Fibroblast of the conjunctiva (primary cell): ENCODE measurements at places on chromosomes 1 and 21.

GRCh38 chr1:245790441-245790840 lies 635.7 kb downstream of the KIF26B start:
- DNase-seq = no peak

DNA sequence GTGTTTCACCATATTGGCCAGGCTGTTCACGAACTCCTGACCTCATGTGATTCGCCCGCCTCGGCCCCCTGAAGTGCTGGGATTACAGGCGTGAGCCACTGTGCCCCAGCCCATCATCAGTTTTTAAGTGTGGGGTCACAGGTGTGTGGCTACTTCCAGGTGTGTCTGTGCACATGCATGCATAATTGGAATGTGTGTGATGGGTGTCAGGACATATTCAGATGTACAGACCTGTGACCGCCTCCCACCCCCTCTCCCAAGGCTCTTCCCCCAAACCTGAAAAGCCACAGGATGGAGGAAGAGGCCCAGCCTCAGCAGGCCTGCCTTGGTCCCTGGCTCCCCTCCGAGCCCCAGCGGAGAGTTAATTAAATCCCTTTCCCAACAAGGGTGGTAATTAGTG lies 37.3 kb upstream of the CSF3R start:
- no peak for DNase-seq

- peak; percentile 83 for DNase-seq
Observed at GRCh38 chr1:32291708-32292538, at the start of gene HDAC1. Gene HDAC1 (plus strand): TSS chr1:32292083. CDS start chr1:32292170, 87 bp downstream.

GRCh38 chr1:197923038-197923437 lies 5.9 kb downstream of the LHX9 start:
- no peak for DNase-seq

GRCh38 chr1:150842964-150843363 lies 33.4 kb downstream of the ARNT start:
- DNase-seq = no peak

GRCh38 chr1:4396551-4396950 lies 257.9 kb upstream of the AJAP1 start:
- DNase-seq = no peak

- DNase-seq = peak; percentile 1
Observed at GRCh38 chr1:244730153-244730933, 77.4 kb downstream of the DESI2 start.

- no peak for DNase-seq
Observed at GRCh38 chr1:24905979-24906720, 23.9 kb downstream of the RUNX3 start.

GRCh38 chr1:107933736-107934135 lies 31.2 kb downstream of the VAV3 start:
- DNase-seq = no peak

DNA sequence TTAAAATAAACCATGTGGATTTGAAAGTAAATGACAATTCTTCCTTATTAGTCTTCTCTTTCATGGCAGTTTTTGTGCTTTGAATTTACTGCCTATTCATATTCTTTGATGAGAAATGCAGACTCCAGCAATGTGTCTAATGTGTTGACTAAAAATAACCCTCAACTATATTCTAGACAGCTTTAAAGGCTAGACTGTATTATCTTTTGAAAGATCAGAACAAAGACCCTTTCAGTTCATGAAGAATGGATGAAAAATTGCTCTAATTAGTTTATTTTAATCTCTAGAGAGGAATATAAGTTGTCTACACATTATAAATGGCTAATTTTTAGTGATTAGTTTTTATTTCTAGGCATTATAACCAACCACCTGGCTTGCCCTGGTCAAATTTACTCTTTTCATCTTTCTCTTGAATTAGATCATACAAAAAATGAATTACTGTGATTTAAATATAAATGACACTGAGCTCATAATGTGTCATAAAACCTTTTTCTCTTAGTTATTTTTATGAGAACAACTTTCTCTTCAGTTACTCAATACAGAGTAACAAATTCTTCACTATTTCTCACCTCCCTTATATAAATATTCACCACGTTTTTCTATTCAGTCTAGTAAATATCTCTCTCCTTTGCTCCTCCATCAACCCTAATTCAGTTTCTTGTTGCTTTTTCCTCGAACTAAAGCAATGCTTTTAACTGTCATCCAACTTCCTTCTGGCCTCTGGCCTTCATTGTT lies 428.5 kb upstream of the TMPRSS15 start:
- DNase-seq = no peak

- no peak for DNase-seq
Observed at GRCh38 chr1:154418062-154418921, 13.1 kb downstream of the IL6R start.

DNA sequence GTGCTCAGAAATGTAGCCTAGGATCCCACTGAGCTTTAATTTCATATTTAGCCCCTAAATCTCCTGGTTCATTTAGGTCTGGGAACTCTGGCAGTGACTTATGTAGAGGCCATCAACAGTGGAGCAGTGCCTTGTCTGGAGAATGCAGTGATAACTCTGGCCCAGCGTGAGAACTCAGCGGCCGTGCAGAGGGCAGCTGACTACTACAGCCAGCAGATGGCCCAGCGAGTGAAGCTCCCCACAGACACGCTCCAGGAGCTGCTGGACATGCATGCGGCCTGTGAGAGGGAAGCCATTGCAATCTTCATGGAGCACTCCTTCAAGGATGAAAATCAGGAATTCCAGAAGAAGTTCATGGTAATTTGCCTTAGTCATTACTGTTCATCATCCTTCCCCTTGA lies 17.8 kb downstream of the GBP6 start:
- no peak for DNase-seq

GRCh38 chr1:66248746-66249145 lies 285.2 kb upstream of the SGIP1 start:
- no peak for DNase-seq

DNA sequence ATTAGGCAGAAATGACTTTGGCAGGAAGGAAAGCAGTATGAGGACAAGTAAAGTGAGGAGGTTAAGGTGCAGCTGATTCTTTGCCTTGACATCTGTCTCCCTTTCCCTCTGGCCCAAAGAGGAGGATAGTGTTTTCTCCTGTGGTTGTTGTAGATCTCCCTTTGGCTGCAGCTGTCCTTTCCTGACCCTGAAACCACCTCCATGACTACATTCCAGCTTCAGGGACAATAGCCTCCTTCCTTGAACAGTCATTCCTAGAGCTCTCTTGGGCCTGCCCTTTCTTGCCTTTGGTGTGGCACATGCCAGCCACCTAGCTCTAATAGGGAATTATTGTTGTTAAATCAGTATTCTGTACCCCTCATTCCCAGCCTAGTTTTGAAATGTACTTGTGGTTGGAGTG lies 6.2 kb downstream of the ZMYM1 start:
- no peak for DNase-seq

DNA sequence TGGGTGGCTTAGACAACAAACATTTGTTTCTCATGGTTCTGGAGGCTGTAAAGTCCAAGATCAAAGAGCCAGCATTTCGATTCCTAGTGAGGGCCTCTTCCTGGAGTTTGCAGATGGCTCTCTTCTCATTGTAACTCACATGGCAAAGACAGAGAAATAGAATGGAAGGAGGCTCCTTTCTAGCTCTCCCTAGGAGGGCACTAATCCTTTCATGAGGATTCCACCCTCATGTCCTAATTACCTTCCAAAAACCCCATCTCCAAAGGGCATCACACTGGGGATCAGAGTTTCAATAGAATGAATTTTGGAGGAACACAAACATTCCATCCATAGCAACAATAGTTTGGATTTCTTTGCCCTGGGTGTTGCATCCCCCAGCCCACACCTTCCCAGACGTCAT lies 247.3 kb downstream of the TTLL7 start:
- DNase-seq = no peak

DNA sequence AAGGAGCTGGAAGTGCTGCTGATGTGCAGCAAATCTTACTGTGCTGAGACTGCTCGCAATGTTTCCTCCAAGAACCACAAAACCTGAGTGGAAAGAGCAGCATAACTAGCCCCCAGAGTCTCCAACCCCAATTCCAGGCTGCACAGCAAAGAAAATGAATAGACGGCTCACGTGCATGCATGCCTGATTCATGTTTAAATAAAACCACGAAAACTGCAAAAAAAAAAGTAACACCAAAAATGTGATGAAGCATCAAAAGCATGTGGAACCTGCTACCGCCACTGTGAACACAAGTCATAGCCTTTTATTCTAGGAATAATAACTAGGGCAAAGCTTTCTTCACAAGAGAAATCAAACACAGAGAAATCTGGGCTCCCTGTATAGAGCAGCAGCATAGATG lies 9.6 kb upstream of the TRNP1 start:
- no peak for DNase-seq

GRCh38 chr1:225479341-225479740 lies 51.5 kb upstream of the LBR start:
- DNase-seq = no peak

DNA sequence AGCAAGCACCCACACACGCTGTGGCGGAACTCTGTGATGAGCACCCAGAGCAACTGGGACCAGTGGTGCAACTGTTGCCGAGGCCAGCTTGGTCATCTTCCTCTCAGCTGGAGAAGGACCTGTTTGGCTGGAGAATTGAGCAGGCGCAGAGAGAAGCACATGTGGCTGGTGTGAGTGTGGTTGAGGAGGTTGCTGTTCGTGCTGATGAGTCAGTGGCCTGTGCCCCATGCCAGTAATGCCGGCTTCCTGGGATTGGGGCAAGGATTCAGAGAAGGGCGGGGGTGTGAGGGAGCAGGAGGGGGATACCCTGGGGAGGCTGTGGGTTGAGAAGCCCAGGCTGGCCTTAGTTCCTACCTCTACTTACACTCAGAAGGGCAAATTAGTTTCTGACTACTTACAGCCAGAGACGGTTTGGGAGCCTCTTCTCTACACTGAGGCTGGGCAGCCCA lies 57.5 kb upstream of the EPS8L3 start:
- DNase-seq = peak; percentile 92

DNA sequence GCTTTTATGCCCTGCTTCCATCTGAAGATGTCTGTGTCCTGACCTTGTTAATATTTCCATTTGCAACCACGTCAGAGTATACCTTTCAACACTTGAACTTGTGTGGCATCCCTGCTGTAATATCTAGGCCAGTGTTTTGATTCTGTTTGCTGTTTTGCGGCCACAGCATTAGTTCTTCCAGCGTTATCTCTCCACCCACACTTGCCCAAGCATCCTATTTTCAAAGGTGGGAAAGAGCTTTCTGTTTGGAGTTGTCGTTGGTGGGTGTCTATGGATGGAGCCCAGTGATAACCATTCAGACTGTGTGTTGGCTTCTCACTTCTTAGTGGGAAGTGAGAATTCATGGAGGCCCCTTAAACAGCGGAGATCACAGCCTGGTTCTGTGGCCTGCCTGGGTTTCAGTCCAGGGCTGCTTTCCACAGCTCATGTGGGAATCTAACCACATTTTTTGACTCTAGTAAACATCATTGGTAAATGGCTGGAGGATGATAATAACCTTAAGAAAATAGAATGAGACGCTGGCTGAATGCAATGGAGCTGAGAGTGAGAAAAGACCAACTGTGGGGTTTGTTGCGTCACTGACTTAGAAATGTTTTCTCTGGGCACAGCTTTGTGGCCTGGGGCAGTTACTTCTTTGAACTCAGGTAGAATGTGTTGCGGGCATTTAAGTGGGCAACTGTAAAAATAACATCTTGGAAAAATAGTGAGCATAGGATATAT lies 7.6 kb downstream of the TENT5C start:
- DNase-seq = no peak

GRCh38 chr1:74650561-74650960 lies 23.0 kb downstream of the ERICH3 start:
- no peak for DNase-seq

DNA sequence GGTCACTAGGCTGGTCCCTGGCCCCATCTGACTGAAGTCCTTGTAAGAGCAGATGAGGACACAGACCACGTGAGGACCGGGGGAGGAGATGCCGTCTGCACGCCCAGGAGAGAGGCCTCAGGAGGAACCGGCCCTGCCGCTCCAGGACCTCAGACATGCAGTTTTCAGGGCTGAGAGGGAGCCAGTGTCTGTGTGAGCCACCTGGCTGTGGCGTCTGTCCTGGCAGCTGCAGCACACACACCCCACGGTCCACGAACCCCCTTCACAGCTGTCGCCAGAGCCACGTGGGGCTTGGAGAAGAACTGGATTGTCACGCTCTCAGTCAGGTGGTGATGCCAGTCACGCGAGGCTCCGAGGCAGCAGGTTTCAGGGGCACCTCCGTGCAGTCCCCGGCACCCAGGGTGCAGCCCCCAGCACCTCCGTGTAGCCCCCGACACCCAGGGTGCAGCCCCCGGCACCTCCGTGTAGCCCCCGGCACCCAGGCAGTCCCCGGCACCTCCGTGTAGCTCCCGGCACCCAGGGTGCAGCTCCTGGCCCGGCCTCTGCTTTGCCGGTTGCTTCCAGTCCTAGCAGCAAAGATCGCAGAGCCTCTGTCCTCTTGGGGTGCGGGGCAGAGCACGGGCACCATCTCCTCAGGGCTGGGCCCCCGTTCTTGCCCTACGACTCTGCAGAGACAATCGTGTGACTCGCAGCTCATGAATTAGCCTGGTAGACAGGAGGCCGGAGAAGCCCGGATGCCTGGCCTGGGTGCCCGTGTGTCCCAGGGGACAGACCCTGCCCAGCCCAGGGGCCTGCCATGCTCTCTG lies 19.0 kb upstream of the SUMO3 start:
- no peak for DNase-seq
